ENCODE measurements at places on chromosomes 6 and 20. TPM values are rescaled to one million over a fixed set of nuclear protein-coding genes. Genes with fewer than 3 reads are reported as not detected.

- DNase-seq, result no peak
These were observed 8.1 kb upstream of the ZNFX1 start for GRCh38 chr20:49285813-49286494.

DNA sequence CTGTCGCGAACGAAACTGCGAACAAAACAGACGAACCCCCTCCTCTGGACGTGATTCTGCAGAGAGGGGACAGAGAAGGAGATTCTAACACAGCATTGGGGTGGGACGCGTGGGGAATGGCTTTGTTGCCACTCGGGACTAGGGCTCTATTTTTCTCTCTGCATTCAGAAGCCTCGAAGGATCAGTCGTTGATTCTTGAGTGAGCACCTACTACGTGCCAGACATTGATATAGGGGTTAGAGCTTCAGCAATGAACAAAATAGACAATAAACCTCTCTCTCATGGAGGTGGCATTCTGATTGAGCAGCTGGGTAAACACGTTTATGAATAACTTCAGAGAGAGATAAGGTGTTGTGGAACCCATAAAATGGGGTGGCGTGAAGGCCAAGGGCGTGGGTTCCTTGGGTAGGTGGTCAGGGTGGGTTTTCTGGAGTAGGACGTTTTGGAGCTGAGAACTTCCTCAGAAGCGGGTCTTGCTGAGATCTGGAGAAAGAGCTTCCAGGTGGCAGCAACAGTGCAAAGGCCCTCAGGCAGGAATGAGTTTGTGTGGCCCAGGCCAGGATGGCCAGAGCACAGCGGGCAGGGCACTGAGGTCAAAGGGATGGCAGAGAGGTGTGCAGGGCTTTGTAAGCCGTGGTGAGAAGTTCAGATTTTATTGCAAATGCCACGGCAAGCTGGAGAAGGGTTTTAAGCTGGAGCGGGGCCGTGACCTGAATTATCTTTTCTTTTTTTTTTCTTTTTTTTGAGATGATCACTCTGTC lies 884 bp downstream of the SLC2A10 start:
- no peak for DNase-seq

- DNase-seq, result no peak
These were observed 208.0 kb downstream of the GMDS start for GRCh38 chr6:2037237-2037926.

DNA sequence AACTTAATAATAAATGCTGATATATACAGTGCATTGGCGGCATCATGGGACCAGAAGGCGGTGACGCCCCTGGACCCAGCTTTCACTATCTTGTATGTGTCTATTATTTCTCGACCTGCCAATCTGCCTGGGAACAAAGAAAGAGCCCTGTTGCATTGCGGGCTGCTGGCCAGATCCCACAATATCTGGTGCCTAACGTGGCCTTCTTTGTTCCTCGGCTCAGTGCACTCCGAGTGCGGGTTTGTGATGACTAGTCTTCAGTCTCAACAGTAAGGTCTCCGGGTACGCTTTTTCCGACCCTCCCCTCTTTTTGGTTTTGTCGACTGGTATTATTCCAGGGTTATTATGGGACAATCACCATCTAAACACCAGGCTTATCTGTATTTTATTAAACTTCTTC lies 291.5 kb downstream of the TBC1D32 start:
- no peak for DNase-seq

- no peak for DNase-seq
These were observed 120.2 kb upstream of the RAB32 start for GRCh38 chr6:146423452-146423851.

LAMA2 gene
- total RNA-seq, result 0.26 TPM
